ENCODE measurements at places on chromosomes 13 and 19. TPM values are rescaled to one million over a fixed set of nuclear protein-coding genes. Genes with fewer than 3 reads are reported as not detected.

DNA sequence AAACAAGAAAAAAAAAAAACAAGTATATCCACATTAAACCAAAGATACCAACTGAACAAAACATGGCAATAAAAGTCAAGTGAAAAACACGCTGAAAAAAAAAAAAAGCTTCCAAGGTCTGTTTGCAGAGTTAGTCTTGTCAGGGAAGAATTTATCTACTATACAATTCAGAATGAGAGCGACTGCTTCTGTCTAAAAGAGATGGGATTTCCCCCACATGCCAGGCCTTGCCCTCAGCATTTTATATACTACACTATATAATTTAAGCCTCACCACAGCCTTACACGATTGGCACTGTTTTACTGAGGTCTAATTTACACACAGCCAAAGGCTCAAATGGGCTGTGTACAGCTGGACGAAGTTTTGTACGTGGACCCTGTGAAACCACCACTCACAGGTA lies 67.3 kb downstream of the FOXO1 start:
- DNase-seq = no peak

The ZNF285 gene
- total RNA-seq = 6.5 TPM

GRCh38 chr19:483332-484072 lies 12.8 kb upstream of the MADCAM1 start:
- no peak for DNase-seq

- no peak for DNase-seq
Measured at GRCh38 chr19:13036366-13036976, 41.2 kb downstream of the NFIX start.

DNA sequence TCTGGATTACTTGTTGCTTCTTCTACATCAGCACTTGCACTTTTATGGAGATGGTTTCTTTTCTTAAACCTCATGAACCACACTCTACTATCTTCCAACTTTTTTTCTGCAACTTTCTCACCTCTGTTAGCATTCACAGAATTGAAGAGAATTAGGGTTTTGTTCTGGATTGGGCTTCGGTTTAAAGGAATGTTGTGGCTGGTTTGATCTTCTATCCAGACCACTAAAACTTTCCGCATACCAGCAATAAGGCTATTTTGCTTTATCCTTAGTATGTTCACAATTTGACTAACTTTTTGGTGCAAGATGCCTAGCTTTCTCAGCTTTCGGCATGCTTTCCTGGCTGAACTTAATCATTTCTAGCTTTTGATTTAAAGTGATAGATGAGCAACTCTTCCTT lies 666.7 kb upstream of the MIR17HG start:
- DNase-seq = no peak

The TUBA3C gene
- not detected for total RNA-seq

DNA sequence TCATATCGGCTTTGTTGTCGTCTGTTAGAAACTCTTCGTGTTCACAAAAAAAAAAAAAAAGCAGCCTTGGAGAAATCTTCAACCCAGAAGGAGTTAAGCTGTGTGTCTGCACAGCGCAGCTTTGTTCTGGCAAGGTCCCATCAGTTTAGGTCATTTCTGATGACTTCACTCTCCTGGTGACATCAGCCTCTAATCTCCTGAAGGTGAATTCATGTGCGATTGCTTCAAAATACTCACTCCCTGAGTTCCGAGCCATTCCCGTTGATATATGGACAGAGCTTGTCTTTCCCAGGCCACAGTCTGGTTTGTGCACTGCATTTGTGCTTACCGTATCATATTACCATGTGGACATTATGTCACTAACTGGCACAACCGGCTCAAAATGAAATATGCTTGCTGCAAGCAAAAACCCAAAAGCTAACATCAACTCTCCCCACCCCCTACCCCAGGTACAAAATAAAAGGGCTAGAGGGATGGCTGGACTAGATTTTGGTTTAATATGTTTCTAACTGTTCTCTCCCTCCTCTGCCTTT lies 342.4 kb downstream of the KCNRG start:
- DNase-seq = no peak

DNA sequence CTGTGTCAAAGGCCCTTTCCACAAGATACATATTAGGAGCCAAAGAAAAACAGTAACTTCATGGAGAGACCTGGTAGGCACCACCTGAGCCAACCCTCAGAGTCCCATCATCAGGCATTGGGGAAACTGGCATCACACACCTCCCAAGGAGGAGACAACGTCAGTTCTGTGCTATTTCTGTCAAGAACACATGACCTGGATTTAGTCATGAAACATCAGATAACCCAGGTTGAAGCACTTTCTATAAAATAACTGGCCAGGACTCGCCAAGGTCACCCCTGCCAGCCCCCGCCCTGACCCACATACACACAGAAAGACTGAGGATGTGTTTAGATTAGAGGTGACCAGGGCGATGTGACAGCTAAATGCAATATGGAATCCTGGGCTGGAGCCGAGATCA lies 35.6 kb downstream of the COL4A1 start:
- no peak for DNase-seq

The SCN1B gene
- total RNA-seq = 11.6 TPM

The PTPRH gene
- total RNA-seq = 7.9 TPM

The PODNL1 gene
- not detected for total RNA-seq

The PLK5 gene
- not detected for total RNA-seq

GRCh38 chr19:44993926-44994537 lies 7.2 kb upstream of the RELB start:
- DNase-seq = no peak

The LGALS4 gene
- total RNA-seq = 1.6 TPM

DNA sequence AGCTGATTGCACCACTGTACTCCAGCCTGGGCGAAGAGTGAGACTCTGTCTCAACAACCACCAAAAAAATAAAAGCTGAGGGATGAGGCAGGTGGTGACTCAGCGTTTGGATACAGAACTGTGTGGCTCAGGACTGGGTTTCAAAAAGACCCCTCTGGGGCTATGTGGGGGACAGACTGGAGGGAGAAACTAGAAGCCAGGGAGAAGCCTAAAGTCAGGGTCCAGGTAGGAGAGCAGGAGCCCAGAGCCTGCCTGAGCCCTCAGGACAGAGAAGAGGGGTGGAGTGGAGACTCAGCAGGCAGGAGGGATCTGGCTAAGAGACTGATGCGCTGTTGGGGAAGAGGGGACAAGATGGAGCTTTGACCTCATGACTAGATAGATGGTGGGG lies 1.8 kb upstream of the CD37 start:
- DNase-seq = no peak

DNA sequence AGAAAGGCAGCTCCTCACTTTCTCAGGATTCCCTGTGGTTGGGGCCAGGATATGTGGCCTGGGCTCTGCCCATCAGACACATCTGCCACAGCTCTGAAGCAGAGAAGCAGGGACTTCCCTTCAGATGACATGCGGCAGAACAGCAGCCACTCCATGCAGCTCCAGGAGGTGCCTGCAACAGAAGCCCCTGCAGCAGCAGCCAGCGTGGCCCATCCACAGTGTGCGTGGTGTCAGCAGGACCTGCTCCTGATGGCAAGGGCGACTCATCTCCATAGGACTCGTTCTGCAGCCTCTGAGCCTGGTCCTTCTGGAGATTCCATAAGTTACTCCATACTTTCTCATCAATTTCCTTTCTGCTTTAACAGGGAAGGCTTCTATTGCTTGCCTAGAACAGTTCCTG lies 105.0 kb downstream of the SUCLA2 start:
- DNase-seq = no peak

- DNase-seq = no peak
Measured at GRCh38 chr13:33751151-33751550, 66.8 kb upstream of the RFC3 start.

The IZUMO2 gene
- total RNA-seq = not detected

The SLC10A2 gene
- not detected for total RNA-seq

DNA sequence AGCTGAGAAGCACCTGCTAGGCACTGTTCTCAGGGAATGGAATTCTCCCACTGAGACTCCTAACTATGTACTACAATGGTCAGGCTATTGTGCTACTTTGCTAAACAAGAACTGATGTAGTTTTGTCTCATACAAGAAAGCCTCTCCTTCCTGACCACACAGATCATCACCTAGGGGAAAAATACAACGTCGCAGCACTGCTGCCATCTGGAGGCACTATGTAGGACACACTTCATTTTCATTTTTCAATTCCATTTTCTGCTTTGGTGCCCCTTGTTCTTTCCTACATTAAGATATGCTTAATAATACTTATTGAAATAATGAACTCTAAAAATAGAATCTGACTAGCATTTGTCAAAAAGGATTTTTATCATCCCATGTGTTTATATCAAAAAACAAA lies 21.1 kb downstream of the PROSER1 start:
- no peak for DNase-seq

GRCh38 chr13:69585656-69586055 lies 522.0 kb upstream of the ATXN8OS start:
- no peak for DNase-seq

GRCh38 chr19:1942934-1943555 lies 2.1 kb downstream of the CSNK1G2 start:
- DNase-seq = no peak

The ISYNA1 gene
- 27.1 TPM for total RNA-seq

The S1PR4 gene
- 8.9 TPM for total RNA-seq

DNA sequence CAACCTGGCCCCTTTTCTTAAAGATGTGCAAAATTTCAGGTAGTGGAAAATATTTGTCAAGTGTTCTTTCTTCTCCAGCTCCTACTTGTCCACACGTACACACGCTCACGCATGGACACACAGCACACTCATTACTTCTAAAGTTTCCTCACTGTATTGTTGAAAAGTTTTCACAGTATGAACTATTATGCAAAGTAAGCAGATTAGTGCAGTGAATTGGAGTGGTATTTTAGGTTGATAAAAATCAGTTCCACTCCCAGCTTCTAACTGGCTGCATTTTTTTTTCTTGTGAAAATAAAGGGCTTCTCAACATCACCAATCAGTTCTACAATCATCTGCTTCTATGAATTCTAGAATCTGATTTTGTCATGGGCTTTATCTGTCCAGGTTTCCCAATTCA lies 264.5 kb downstream of the DCT start:
- DNase-seq = no peak

DNA sequence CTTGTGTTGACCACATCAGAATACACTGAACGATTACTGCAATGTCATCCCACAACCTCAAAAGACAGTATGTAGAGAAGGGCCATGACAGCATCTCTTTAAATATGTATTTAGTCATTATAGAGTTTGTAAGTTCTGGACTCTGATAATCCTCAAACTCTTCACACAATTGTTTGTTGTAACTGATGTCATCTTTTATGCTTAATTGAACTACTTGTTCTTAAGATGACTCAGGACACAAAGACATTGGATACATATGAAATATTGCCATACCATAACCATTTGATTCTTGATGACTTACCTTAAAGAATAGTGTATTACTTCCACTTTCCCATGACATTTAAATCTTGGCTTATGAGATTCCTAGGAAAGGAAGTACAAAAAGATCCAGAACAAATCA lies 347.6 kb downstream of the KLF5 start:
- no peak for DNase-seq

GRCh38 chr19:1161716-1162115 lies 12.4 kb downstream of the SBNO2 start:
- DNase-seq = no peak

The SIGLEC5 gene
- total RNA-seq = 0.19 TPM

The SLITRK6 gene
- not detected for total RNA-seq

- no peak for DNase-seq
Measured at GRCh38 chr13:45621950-45622349, 6.4 kb upstream of the ERICH6B start.

- DNase-seq = no peak
Measured at GRCh38 chr13:104595511-104595910, 1529.3 kb upstream of the SLC10A2 start.

GRCh38 chr13:91154558-91155353 lies 192.7 kb upstream of the MIR17HG start:
- DNase-seq = no peak

DNA sequence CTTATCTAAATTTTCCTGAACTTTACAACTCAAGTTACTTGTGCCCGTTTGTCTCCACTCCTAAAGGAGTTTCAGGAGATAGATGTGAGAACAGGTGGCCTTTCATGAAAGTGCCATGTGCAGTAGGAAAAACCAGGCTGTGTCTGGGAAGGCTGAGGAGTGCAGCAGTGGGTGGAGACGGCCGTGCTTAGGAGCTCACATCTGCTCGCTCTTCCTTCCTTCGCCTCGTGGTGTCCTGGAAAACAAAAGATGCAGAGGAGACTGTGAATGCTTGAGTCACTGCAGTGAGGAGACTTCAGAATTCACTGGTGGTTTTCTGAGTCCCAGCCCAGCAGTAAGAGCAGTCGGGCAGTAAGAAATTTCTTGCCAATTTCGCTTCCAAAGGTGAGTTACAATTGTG lies 138.4 kb upstream of the RNF113B start:
- no peak for DNase-seq

DNA sequence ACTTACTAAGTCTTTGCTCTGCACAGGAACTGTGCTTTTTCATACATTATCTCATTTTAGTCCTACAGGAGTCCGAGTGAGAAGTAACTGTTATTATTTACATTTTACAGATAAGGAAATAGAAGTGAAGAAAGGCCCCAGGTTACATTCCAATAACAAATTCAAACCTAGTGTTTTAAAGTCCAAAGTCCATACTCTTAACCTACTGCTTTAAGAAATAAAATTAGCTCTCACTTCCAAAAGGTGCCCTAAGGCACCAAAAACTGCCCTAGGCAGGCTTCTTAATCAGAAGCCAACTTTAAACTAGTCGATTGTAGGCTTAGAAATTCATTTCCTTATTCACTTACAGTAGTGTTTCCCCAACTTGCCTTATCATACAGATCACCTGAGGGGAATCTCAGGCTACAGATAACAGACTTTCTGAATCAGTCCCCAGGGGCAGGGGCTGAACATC lies 555.9 kb downstream of the DIAPH3 start:
- DNase-seq = no peak

The ZNF471 gene
- 1.9 TPM for total RNA-seq

DNA sequence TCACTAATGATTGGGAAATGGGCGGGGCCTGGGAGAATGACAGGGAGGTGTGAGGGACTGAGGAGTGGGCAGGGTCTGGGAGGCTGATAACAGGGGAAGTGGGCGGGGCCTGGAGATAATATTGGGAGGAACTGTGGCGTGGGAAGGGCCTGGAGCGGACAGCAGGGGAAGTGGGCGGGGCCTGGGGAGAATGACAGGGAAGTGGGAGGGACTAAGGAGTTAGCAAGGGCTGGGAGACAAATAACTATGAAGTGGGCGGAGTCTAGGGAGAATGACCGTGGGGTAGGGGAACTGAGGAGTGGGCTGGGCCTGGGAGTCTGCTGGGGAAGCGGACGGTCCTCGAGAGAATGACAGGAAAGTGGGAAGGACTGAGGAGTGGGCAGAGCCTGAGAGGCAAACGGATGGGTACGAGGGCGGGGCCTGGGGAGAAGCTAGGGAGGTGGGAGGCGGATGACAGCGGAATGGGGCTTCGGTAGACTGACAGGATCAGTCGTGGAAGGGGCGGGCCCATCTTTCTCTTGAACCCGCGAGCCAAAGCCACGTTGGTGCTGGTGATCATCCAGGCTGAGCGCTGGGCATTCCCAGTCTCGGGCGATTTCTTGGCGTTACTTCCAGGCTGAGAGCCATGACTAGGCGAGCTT lies 14.0 kb upstream of the TUBB4A start:
- DNase-seq = peak; percentile 96

The ZNF835 gene
- 5.4 TPM for total RNA-seq

Data from omental fat pad (tissue), 4 donors.